HT1080 (cell line): ENCODE measurements at places on chromosomes 5 and 9.

GRCh38 chr5:126363658-126364057 lies 59.6 kb upstream of the GRAMD2B start:
- DNase-seq: peak; percentile 21

- no peak for DNase-seq
Measured at GRCh38 chr5:142114687-142115086, 6.1 kb downstream of the NDFIP1 start.

- no peak for DNase-seq
Measured at GRCh38 chr9:135413086-135413375, 66.6 kb upstream of the PPP1R26 start.

- DNase-seq: no peak
Measured at GRCh38 chr9:21404146-21404545, 4.8 kb upstream of the IFNA8 start.

GRCh38 chr5:31192442-31192841 lies 1.0 kb upstream of the CDH6 start:
- no peak for DNase-seq

DNA sequence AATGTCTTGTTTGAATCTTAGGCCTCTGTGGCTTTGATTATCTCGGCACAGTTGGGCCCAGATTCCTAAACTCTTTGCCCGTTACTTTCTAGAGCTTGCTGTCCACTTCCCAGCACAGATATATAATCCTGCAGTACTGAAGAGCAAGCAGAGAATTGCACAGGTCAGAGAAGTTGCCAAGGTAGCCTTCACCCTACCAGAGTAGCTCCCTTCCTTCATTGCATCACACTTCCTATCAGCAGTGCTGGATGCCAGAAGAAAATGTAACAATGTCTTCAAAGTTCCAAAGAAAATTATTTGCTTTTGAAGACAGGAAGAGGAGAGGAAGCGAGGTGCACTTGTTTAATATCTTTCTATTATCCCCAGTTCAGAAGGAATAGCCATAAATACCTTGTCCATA lies 38.1 kb upstream of the SPATA31D4 start:
- DNase-seq: no peak

GRCh38 chr9:121283080-121283398 lies 15.1 kb downstream of the GSN start:
- DNase-seq: no peak

GRCh38 chr9:33289936-33290246 lies 425 bp upstream of the NFX1 start:
- DNase-seq: no peak
